MG63 (cell line): ENCODE measurements at places on chromosomes 2 and 18. TPM values are rescaled to one million over a fixed set of nuclear protein-coding genes. Genes with fewer than 3 reads are reported as not detected.

POTEC gene
- not detected in 2 replicates for total RNA-seq

DNA sequence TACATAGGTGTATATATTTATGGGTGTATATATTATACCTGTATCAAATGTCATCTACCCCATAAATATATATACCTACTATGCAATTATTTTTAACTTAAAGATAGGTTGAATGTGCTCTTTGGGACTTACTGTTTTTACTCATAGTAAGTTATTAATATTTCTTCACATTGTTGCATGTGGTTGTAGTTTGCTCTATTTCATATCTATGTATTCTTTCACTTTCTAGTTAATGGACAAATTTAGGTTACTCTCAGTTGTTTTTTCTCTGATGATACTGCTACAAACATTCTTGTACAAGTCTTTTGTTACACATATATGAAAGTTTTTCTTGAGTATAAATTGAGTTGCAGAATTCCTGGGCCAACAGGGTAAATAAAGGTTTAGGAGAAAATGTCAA lies 601.8 kb upstream of the ID2 start:
- no peak for DNase-seq

- DNase-seq, result no peak
Observed at GRCh38 chr2:178066890-178067669, 5.5 kb downstream of the PDE11A start.

ADNP2 gene
- total RNA-seq, result 9.5 and 12.8 TPM in 2 replicates

CHST10 gene
- total RNA-seq, result 21.7 and 40.4 TPM in 2 replicates

- no peak for DNase-seq
Observed at GRCh38 chr18:56176751-56177150, 461.6 kb downstream of the TXNL1 start.

SLC4A5 gene
- total RNA-seq, result under 0.01 TPM in 1 of 2 replicates, not detected in the other

GRCh38 chr2:108965540-108966289 lies 23.3 kb downstream of the EDAR start:
- no peak for DNase-seq

GRCh38 chr2:110858135-110858725 lies 125.9 kb downstream of the ACOXL start:
- no peak for DNase-seq

DNA sequence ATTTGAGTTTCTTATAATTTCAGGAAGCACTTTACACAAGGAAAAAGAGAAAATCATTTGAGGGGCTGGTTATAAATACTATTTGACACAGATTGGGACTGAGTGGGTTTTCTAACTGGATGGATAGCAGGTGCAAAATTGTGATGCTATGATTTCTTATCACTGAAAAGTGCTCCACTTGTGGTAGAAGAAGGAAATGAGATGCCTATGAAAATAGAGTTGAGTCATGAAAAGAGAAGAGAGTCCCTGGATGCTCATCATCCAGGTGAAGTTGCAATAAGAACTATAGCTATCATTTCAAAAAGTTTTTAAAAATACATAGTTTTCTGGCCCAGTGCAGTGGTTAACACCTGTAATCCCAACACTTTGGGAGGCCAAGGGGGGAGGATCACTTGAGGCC lies 39.4 kb upstream of the NFE2L2 start:
- DNase-seq, result no peak

DNA sequence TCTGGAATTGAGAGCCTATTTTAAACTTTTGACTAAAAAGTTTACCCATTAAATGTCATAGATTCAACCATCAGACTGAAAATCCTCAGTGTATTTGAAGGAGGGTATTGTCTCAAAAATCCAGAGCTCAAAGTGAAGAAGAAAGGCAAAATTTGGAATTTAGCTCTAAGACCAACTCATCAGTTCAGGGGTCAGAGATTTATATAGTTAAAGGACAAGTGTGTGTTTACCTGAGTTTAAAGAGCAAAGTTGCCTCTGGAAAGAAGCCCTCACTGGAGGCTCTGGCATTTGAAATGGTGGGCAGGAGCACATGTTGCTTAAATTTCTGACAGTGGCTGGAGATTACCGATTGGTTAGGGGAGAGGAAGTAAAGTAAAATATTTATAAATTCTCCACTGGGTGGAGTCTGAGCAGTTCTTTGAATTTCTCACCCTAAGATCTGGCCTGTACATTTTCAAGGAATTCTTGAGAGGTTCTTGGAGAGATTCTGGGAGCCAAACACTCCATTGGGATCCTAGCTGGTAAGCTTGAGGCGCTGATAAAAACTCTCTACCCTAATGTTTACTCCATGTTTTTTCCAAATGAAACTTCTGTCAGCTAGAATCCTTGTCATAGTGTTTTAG lies at the start of gene KYNU:
TSS of gene KYNU (plus strand) at position 449 of the 623 bp plus-strand sequence. CDS start 7,704 bp downstream, outside the sequence.
- DNase-seq, result no peak

- DNase-seq, result no peak
Observed at GRCh38 chr2:114450639-114451038, 8.2 kb downstream of the DPP10 start.

GRCh38 chr2:7281231-7282201 lies 364.3 kb downstream of the RNF144A start:
- no peak for DNase-seq

KIF3C gene
- 3.2 and 9.5 TPM in 2 replicates for total RNA-seq

TRIM43 gene
- not detected in 2 replicates for total RNA-seq

DNA sequence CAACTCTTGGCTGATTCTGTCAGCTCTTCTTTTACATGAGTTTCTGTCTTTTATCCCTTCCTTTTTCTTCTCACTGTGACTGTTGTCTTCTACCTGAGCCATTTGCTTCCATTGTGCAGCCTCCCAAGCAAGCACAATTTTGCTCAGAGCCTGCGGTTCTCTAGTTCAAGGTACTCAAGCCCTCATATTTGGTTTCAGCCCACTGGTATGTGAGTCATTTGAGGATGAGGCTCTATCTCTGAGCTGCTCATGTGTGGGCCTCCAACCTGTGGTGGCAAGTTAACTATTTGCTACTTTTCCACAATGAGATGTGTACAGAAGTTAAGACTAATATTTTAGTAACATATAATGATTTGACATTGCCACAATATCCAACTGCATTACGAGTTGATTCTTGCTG lies 183.0 kb downstream of the PHLPP1 start:
- DNase-seq, result no peak

DNA sequence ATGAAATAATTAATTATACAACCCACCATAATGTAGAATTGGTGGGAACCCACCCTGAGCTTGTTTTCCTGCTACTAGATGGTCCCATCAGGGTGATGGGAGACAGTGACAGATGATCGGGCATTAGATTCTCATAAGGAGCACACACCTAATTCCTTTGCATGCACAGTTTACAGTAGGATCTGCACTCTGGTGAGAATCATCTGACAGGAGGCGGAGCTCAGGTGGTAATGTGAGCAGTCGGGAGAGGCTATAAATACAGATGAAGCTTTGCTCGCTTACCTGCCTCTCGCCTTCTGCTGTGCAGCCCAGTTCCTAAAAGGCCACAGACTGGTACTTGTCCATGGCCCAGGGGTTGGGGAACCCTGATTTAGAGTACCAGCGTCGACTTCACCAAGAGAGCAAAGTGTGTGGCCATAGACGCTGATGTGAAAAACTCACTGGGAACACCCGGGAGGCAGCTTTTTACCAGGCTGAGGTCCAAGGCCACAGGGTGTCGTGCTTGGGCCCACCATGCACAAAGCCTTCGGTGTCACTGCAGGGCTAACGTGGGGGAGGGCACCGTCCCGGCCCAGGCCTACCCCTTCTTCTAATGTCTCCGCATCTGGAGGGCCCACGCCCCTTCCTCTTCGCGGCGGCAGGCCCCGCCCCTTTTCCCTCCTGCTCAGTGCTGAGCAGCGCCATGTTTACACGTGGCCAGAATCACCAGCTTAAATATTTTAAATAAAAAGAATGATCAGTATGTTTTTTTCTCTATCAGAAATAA lies 296.8 kb upstream of the HDAC4 start:
- DNase-seq, result no peak

TACR1 gene
- not detected in 2 replicates for total RNA-seq

DNA sequence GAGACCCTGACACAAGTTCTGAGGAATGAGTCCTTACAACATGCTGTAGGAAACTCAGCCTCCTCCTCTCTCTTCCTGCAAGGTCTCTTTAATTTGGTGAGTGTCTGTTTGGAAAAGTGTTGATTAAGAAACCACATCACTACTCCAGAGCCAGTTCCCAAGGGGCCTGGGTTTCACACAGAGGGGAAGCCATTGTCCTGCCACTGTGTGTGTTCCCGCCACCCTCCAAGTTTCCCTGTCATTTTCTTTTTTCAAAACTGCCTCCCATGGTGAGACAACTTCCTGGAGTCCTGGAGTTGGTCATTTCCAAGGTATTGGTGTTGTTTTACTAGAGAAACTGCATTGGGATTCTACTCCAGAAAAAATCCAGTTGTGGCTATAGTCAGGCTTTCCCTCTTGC lies 232.0 kb upstream of the PARD3B start:
- DNase-seq, result no peak

UGT1A6 gene
- total RNA-seq, result 0.20 and 0.35 TPM in 2 replicates

DNA sequence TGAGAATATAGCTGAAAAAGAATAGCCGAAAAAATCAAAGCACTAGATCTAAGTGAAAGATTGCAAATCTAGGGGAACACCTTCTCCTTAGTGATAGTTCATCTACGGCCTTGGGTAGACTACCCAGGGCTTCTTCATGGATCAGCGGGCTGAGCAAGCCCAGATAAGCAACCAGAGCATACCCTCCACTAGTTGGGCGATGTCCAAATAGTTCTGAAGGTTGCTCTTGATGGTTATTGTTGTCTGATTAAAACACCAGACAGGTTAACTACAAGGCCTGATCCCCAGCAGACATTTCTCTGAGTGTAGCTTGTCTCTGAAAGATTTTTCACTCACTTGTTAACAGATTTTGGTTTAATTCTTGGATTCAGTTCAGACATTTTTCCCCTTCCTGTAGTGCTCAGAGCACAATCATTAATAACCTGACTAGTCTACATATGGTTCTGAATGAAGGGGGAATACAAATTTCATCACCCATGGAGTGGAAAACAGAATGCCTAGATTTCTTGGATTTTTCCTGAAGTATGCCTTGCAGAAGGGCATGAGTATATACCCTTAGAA lies 99.6 kb downstream of the BABAM2 start:
- DNase-seq, result no peak

CDH20 gene
- not detected in 2 replicates for total RNA-seq

EIF2B4 gene
- total RNA-seq, result 33.6 and 48.0 TPM in 2 replicates

AQP12B gene
- not detected in 2 replicates for total RNA-seq

SLC11A1 gene
- total RNA-seq, result 0.03 TPM in 1 of 2 replicates, not detected in the other

TNFAIP6 gene
- 0.84 and 1.8 TPM in 2 replicates for total RNA-seq

GRCh38 chr2:8539743-8540551 lies 141.9 kb upstream of the ID2 start:
- DNase-seq, result no peak

DNA sequence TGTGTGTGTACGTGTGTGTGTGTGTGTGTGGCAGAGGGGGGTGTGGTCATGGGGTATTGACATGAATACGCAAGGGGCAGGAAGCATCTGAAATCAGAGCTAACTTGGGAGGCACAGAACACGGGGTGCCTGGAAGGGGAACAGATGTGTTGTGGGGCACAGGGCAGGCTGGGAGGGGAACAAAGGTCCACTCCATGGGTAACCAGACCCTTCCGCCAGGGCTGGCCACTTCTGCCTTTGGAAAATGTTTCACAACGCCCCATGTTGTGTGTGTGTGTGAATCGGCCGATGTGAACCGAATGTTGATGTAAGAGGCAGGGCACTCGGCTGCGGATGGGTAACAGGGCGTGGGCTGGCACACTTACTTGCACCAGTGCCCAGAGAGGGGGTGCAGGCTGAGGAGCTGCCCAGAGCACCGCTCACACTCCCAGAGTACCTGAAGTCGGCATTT lies at the start of gene SLC11A1:
TSS of gene SLC11A1 (plus strand) at position 358 of the 451 bp plus-strand sequence. CDS start 96 bp downstream, outside the sequence.
- no peak for DNase-seq

DNA sequence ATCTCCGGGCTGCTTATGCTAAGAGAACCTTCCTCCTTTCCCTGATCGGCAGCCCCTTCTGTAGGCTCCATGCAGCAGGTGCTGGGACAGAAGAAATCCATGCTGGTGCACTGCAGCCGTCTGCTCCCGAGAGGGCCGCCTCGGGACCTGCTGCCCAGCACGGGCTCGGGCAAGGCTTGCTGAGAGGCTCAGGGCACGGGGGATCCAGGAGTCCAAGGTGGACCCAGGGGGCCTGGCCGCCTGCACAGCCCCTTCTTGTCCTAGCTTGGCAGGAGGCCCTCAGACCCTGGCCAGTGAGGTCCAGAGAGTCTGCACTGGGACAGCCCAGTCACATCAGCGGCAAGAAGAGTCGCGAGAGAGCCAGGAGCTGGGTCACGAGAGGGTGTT lies 13.3 kb upstream of the DUSP2 start:
- no peak for DNase-seq

TMEM185B gene
- 31.5 and 33.4 TPM in 2 replicates for total RNA-seq

CIB4 gene
- not detected in 2 replicates for total RNA-seq

- DNase-seq, result no peak
Observed at GRCh38 chr18:57544936-57545660, 41.4 kb downstream of the FECH start.

MERTK gene
- 0.23 TPM in 1 of 2 replicates, not detected in the other for total RNA-seq

DNA sequence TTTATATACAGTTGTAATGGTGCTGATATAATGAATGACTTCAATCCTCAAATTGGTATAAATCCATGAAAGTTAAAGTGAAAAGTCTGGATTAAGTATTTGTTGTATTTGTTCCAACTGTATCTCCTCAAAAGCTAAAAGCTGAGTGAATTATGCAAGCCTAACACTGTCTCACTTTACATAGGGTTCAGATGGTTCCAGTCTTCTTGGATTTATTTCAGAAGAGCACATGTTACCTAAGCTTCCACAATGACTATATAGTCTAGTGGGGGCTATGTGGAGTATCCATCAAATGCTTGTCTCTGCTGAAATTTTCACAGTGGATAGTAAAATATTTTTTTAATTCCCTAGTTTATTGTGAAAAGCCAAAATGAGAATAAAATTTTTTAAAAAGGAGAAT lies 13.0 kb downstream of the MCEE start:
- no peak for DNase-seq

DNA sequence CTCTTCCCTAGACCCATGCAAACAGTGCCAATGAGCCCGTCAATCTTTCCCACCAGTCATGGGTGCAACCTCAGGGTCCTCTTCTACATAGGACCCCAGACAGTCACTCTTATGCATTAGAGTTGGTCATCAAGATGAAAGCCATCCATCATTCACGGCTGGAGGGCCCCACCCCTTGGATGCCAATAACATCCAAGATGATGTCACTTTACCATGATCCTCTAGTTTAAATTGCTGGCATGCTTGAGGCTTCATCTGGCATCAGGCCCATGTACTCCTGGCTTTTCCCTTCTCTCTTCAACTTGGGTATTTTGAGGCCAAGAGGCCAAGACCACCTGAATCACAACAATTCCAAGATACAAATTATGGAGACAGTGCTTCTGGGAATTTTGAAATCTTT lies 91.1 kb upstream of the MAPK4 start:
- no peak for DNase-seq
